ENCODE measurements at places on chromosomes 2 and 18.
A peak's percentile ranks its signal among the peaks of the same experiment; 100 is the strongest.

GRCh38 chr18:49677762-49678413 lies 116.0 kb downstream of the LIPG start:
- no peak for DNase-seq

DNA sequence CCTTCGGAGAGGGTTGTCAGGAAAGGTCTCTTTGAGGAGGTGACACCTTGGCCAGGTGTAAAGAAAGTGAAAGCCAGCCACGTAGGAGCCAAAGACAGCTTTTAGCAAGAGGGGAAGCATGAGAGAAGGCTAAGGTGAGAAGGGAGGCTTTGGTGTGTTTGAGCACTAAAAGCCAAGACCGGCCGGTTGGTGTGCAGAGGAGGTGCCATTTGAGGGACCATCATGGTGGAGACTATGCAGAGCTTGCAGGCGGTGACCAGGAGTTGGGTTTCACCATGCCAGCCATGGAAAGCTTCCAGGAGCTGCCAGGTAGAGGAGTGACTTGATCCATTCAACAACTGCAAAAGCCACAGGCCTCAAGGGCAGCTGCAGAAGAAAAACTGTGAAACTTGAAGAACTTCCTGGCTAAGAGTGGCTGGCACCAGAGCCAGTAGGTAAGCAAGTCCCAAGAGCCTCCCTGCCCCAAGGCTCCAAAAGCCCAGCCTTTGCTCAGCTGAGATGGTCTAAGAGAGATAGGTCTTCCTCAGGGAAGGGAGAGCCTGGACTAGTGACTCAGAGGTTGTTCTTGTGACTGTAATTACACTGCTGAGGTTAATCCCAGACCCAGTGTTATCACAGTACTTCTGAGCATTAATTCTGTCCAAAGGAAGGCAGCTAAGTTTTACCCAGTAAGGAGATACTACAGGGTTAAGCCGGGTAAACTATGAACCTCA lies 319.0 kb downstream of the BCL11A start:
- DNase-seq = no peak

DNA sequence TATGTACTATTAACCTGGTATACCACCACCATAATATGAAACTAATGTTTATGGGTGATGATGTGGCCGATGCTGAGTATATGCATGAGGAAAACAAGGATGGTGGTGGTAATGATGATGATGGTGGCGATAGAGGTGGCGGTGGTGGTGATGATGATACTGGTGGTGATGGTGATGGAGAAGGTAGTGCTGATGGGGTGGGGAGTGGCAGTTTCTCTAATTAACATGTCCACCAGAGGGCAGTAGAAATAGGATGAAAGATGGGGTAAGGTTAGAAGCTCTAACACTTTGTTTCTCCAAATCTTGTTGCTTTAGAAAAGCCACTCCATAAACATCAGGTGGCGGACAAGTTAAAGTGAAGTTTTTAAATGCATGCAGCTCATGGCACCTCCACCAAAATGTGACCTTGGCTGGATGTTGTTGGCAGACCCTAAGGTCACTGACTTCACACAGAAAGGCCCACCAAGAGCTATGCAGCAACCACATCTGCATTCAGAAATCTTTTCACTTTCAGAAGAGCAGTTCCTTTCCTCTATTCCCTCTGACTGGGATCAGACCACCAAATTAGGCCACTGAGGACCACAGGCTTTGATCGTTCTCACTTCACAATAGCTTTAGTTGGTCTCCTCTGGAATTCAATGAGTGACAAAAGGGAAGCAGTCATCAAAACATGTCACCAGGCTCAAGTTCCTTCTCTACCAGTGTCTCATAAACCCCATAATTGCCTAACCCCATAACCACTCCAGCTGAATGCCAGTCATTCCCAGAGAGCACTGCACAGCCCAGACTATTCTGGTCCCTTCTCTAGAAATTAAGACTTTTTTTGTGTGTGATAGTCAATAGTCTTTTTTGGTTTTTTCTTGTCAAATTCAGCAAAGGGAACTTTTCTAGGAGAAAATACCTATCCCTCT lies 7.5 kb upstream of the BCL11A start:
- no peak for DNase-seq

- no peak for DNase-seq
Observed at GRCh38 chr2:117551858-117552257, 262.6 kb upstream of the DDX18 start.

DNA sequence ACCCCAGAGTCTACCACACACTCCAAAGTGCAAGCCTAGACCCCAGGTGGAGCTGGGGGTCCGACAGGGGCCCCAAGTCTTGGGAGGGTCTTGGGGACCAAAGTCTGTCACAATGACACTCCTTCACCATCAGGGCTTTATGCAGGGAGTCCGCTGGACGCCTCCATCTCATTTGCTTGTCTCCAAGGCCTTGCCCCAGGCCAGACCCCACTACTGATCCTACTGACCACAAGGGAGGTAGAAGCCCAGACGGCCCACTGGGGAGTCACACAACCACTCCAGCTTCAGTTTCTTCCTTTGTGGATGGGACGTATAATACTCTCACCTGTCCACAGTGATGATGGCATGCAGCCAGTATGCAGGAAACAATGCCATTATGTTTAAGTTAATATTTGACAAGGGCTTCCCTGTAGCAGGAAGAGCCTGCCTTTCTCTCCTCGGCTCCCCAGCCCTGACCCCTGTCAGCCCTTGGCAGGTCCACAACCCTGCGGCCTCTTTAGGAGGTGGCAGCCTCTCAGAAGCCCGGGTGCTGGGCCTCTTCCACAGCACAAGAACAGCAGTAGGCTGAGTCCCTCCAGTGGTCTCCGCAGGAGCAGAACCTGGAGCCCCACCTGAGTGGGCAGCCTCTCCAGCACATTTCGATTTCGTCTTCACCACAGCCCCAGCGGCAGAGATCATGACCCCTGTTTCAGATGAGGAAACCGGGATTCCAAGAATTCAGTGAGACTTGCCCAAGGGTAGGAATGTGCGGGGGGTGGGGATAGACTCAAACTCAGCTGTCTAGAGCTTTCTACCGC lies 6.5 kb downstream of the BIN1 start:
- DNase-seq = peak; percentile 57

DNA sequence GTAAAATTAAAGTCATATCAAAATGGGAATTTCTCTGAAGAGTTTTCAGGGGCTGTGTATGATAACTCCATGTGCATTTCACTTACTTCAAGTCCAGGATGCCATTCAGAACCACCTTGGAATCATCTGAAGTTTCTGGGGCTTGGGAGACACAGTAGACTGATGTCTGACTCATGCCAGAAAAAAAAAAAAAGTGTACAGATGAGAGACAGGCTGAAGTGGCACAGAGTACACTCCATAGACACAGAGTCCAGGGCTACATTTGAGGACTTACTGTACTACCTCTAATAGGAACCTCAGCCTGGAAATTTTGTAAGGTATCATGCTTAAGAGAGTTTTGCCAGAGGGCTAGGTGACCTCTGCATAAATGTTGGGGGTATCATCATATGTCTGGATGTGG lies 92.0 kb downstream of the SS18 start:
- DNase-seq = no peak

DNA sequence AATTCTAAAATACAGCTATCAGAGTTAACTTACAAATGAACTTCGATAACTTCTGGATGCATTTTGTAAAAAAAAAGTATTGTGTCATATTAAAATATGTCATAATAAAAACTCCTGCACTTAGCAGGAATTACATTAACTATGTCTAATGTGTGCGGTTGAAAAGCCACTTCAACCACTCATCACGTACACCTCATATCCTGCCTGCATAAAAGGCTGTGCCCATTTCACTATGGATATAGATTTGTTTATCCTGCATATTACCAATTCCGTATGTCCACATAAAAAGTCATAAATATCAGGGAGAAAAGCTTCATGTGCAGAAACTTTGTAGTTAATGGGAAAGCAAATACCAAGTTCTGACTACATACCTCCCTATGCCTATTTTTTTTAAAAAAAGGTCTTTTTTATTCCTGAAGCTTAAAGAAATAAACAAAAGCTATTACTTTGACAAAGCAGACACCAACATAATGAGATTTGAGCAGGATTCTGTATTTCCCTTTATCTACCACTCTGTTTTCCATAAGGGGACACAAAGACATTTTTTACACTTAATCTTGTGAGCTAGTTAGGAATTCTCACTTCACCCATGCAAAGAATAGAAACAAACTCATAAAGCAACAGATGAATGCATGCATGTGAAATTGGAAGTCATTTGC lies 96.1 kb downstream of the PPP1R1C start:
- DNase-seq = no peak

GRCh38 chr2:152054593-152054992 lies 44.3 kb downstream of the CACNB4 start:
- DNase-seq = no peak

GRCh38 chr2:171529914-171530313 lies 7.6 kb downstream of the CYBRD1 start:
- DNase-seq = no peak

DNA sequence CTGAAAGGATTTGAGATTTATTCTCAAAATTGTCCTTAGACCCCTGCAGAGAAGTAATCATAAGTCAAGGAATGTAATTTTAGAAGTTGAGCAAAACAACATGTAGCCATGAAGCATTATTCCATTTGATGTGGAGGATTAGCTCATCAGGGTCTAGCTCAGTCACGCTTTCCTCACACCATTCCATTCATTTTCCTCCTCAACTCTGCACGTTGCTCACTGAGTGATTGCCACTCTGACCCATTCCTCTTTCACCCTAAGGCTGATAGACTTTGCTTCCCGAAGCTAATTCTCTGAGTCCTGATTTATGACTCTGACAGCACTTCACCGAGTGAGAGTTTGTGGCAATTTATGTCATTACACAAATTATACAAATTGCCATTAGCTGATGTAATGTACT lies 820.6 kb upstream of the PIK3C3 start:
- DNase-seq = no peak

- no peak for DNase-seq
Observed at GRCh38 chr18:55413474-55413873, 174.5 kb downstream of the TCF4 start.

DNA sequence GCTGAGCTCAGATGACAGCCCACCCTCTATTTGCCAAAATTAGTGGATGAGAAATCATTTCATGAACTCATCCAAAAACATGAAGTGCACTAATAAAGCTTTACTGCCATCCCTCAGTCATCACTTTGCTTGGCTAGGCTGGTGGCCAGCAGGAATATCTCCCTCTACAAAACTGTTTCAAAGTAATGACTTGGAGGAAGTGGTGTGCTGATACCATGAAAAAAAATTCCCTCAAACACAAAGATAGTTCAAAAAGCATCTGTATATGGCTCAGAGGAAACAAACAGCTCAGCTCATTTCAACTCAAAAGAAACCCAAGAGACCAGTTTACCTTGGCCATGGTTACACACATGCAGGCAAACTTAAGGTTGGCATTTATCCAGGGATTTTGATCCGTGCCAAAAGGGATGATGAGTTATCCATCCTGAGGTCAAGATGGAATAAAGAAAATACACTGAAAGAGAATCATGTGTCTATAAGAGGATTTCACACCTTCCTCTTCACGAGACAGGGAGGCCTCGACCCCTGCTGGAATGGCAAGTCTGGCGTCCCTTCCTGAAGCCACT lies 18.4 kb upstream of the WIPF1 start:
- DNase-seq = no peak

DNA sequence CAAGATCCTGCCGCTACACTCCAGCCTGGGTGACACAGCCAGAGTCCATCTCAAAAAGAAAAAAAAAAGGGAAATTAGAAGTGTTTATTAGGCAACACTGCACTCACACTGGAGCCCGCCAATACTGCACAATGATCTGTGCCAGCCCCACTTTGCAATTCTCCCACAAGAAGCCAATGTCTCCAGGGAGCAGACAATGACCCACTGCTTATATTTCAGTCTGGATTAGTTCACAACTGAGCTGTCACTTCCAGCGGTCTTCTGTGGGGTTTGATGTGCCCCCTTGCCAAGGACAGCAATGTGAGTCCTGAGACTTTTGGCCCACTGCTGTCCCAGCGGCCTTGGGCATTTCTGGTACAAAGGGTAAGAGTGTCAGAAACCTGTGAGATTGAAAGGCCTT lies 85.6 kb upstream of the PPM1B start:
- DNase-seq = no peak

DNA sequence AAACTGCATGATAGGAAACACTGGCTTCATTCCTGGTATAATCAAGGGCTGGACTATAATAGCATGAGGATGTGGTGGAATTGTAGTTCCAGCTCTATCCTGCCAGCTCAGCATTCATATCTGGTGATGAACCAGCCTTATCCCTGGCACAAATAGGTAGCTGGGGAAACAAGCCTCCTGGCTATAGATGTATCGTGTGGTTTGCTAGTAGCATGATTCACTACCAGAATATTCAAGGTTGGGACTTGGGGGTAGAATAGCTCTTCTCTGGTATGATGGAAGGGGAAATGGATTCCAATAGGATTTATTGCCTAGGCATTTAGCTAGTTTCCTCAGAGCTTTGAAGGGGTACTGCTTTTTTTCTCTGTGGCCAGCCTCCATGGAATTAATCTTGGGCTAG lies 532.8 kb downstream of the FBXO15 start:
- no peak for DNase-seq

DNA sequence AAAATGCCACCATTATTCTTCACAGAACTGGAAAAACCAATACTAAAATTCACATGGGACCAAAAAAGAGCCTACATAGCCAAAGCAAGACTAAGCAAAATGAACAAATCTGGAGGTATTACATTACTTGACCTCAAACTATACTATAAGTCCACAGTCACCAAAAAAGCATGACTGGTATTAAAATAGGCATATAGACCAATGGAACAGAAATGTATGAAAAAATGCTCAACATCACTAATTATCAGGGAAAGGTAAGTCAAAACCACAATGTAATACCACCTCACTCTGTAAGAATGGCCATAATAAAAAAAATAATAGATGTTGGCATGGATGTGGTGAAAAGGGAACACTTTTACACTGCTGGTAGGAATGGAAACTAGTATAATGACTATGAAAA lies 158.6 kb downstream of the CDH2 start:
- DNase-seq = no peak

DNA sequence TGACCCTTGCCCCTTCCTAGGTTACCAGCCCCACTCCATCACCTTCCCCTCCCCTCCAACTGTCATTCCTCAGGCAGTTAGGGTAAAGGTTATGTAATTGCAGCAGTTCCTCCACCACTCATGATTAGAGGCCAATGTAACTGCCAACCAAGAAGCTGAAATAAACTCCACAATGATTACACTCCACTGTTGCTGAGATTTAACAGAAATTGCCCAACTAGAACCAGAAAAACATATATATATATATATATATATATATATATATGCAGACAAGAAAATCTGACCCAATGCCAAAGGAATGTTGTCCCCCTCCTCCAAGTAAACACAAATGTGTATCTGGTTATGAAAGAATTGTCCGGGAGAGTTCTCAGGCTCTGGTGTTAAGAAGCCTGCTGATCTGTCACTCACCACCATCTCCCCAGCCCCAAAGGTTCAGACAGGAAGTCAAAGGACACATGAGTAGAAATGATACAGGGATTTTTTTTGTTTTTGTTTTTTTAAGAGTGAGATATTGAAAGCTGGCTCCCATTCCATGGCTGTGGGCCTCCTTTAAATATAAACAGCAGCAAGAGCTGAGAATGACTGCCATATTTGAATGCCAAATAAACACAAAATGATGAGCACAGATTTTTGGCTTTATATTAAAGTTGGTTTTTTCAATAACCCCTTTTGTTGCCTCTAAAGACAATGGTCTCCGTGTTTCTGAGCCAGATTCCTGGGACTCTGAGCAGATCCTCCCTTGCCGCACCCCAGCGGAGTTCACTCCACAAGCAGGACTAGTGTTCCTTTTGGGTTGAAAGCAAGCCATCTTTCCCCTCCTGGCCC lies 127.2 kb upstream of the MAPRE2 start:
- DNase-seq = no peak

Measured in ureter (tissue), 1 donor.